Stimulated activated naive CD8-positive, alpha-beta T cell treated with anti-CD3 and anti-CD28 coated beads, Interleukin-15, Interleukin-2, amounts not matched to agents 100 U/mL and 50 U/mL, for 24 hours (primary cell): ENCODE measurements at places on chromosomes 1 and 21.

DNA sequence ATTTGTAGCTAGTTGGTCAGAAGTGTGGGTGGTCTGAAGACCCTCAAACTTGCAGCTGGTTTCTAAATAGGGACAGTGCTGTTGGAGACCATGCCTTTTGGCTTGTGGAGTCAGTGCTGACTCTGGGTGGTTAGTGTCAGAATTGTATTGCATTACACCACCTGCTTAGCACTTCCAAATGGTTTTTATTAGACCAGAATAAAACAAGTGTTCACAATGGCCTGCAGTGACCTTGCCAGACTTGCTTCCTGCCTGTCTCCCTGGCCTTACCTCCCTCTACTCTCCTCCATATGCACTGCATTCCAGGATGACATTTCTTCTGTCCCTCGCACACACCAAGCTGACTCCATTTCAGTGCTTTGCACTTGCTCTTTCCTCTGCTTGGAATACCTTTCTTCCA is 72.7 kb upstream of the CNIH3 start:
- DNase-seq = no peak

DNA sequence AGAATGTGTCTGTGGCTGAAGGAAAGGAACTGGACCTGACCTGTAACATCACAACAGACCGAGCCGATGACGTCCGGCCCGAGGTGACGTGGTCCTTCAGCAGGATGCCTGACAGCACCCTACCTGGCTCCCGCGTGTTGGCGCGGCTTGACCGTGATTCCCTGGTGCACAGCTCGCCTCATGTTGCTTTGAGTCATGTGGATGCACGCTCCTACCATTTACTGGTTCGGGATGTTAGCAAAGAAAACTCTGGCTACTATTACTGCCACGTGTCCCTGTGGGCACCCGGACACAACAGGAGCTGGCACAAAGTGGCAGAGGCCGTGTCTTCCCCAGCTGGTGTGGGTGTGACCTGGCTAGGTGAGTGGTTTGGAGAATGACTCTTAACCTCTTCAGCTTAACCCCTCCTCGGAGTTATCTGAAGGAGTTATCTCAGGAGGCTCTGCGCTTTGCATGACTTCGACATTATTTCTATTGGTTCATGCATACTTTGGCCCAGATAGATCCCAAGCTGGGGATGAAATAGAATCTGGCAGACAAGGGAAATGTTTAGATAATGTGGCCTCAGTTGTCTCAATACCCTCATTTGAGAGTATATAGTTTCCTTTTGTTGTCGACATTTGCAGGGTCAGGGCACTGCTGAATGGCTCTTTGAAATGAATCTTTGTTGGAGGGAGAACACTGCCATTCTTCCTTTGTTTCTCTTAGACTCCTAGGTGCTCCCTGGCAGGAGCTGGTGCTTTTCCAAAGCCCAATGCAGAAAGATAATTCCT is 39.7 kb downstream of the PTGFRN start:
- DNase-seq = no peak

DNA sequence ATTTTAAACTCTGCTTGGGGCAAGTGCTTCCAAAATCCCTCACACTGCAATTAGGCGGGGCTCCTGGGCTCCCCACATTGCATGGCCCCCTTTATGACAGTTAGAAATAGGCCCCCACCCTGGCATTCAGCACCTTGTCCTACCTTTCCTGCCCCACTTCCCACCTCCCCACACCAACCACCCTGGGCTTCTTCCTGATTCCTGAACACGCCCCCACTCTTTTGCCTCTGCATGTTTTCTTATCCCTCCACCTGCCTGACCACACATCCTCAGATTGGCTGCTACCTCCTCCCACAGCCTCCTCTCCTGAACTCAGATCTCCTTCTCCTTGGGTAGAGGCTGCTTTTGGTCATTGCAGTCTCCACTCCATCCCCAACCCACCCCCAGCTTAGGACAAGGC is 1.5 kb downstream of the MOB3C start:
- no peak for DNase-seq

DNA sequence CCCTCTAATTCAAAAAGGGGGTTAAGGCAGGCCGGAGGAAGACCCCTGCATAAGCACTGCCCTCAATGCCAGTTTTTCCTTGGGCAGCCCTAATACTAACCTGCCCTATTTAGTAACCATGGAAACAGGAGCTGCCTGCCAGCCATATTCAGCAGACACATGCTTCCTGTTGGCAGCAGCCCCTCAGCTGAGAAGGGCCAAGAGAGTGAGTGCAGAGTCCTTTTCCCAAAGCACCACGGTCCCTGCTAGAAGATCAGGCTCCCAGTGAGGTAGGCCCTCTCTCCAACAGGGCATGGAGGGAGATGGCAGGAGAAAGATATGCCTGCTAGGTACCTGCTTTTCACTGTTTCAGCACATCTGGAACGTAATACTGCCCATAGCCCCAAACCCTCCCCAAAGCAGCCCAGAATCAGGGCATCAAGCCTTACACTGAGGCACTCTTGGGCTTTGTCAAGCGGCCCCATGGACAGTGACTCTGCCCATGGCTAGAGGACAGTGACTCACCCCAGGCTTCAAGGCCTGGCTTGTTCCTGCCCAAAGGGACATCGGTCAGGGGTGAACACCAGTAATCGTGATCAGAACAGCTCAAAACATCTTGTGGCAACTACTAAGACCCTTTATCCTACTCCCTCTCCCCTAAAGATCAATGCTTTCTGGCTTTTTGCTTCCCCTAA is 64.5 kb downstream of the BCAR3 start:
- no peak for DNase-seq

DNA sequence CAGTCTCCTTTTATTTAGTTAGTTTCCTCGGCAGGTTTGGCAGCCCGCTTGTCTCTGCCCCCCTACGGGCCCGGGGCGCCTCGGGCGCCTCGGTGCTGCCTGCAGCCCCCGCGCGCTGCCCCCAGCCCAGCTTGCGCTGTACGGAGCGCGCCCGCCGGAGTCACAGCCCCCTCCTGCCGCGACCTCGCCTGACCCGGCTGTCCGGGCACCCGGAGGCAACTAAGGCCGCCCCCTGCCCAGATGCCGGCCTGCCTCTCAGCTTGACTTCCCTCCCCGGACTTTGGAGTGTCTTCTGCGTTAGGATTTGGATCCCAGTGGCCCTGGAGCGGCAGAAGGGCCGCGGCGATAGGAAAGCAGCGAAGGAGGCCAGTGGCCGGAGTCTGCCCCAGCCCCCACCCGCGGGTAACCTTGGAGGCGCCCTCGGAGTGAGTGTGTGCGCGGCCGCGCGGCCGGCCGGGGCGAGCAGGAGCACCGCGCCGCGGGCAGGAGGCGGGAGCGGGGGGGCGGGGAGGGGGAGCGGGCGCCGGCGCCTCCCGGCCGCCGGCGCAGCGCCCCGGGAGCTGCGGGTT is 7.6 kb downstream of the CDKN2C start:
- DNase-seq = peak; percentile 32

DNA sequence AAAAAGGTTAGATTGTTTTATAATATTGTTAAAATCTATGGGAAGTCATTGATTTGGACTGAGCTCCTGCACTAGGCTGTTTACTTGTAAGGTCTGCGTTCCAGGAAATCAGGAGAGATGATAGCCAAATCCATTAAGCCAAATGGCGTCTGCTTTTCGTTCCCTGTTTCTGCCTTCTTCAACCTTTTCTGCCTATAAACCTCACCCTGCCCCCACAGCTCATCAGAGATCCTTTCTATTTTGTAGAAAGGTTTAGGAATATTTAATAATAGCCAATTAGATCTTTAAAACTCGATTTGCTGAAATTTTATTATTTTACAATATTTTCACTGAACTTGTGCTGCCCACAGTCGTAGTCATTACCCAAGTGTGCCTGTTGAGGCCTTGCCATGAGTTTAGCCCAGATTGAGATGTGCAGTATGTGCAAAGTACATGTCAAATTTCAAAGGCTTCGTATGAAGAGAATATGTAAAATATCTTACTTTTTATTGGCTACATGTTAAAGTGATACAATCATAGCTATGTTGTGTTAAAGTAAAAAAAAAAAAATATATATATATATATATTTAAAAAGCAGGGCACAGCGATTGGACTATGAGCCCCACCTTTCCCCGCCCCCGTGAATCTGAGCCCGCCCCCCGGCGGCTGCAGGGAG is 444 bp upstream of the IARS2 start:
- no peak for DNase-seq

DNA sequence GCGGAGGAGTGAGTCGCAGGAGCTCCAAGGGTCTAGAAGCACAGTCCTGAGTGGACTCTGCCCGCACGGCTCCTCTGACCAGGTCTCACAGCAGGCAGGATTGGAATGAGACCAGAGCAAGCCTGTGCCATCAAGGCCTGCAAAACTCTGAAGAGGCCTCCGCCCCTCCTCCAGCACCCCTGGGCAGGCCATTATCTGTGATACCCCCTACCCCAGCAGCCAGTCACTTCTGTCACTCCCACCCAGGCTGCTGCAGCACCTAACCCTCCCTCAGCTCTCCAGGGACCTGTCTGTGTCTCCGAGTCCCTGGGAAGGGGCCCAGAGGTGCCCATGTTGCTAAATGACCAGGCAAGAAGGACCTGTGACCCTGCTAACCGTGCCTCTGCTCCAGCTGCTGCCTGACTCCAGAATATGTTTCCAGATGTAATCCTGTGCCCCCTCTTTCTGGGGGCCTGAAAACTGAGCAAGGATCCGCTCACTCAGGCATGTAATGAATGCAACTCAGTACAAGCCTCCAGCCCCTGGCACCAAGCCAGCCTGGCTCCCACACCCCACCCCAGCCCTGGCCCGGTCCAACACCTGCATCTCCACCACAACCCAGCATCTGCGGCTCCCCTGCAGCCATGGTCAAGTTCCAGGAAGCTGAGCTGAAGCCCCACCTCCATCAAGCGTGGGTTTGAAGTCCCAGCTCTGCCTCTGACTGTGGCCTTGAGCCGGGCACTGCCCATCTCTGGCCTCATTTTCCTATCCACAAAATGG is 22.1 kb upstream of the COL16A1 start:
- no peak for DNase-seq

- DNase-seq = no peak
Observed at GRCh38 chr1:166272851-166273250, 106.0 kb upstream of the FAM78B start.

DNA sequence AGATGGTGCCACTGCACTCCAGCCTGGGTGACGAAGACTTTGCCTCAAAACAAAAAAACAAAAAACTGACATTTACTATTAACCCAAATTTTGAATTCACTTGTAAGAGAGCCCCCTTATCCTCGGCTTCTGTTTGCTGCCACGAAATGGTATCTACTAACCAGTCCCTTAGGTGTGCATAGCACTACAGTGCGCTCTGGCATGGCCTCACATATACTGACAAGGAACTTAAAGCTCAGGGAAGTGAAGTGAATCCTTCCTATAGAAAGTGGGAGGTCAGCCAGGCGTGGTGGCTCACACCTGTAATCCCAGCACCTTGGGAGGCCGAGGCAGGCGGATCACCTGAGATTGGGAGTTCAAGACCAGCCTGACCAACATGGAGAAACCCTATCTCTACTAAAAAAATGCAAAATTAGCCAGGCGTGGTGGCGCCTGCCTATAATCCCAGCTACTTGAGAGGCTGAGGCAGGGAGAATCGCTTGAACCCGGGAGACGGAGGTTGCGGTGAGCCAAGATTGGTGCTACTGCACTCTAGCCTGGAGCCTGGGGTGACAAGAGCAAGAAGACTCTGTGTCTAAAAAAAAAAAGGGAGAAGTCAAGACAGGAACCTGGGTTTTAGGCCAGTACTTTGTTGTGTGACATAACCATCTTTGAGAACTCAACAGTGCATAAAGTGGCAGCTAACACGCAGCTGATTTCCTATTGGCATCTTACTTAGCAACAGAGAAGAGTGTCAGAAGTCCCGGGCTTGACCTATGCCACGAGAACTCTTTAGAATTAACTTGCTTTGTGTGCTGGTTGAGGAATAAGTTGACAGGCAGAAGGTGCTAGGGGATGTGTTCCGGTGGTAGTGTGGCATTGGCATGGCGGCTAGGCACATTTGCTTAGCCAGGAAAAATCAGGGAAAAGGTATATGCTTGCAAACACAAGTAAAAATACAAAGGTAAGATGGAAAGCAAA is 16.8 kb downstream of the ERRFI1 start:
- DNase-seq = no peak

GRCh38 chr21:44896561-44897286 is 23.2 kb upstream of the PTTG1IP start:
- no peak for DNase-seq

DNA sequence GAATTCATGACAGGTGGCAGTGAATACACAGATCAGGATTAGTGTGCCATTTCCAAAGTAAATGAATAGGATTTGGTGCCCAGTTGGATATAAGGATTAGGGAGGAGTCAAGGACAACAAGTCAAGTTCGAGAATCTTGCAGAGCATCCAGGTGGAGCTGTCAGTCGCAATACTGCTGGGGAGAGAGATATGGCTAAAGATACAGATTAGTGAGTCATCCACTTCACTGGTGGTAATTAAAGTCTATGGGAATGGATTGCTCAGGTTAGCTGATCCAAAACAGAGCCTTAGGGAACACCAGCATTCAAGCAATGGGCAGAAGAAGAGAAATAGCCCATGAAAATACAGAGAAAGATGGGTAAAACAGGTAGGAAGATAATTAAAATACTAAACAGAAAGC is 26.8 kb downstream of the BCAS2 start:
- DNase-seq = no peak

- no peak for DNase-seq
Observed at GRCh38 chr1:55015123-55015522, 16.4 kb downstream of the BSND start.

- no peak for DNase-seq
Observed at GRCh38 chr1:168637350-168637991, 61.1 kb downstream of the XCL1 start.
